ENCODE measurements at places on chromosomes 2 and 18. TPM values are rescaled to one million over a fixed set of nuclear protein-coding genes. Genes with fewer than 3 reads are reported as not detected.

Gene AQP12B
- total RNA-seq, result not detected

Gene CFC1
- total RNA-seq, result not detected

Gene CCDC74B
- total RNA-seq, result 5.6 TPM

Gene UGT1A5
- total RNA-seq, result not detected

Gene BMPR2
- total RNA-seq, result 57.2 TPM

Gene IMMT
- total RNA-seq, result 65.2 TPM

Gene NT5DC4
- not detected for total RNA-seq

All from articular chondrocyte of knee joint (primary cell).